ENCODE measurements at places on chromosomes 2 and 18. TPM values are rescaled to one million over a fixed set of nuclear protein-coding genes. Genes with fewer than 3 reads are reported as not detected.

DNA sequence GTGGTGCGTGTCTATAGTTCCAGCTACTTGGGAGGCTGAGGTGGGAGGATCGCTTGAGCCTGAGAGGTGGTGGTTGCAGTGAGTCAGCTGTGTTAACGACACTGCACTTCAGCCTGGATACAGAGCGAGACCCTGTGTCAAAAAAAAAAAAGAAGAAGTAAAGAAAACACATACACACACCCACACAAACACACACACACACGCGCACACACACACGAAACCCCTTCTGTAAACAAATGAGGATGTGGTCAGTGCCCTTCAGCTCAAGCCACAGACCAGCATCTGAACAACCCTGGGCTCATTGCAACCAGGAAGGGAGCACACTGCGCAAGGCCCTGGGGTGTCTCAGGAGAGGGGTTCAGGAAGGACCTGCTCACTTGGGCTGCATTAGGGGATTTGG, 47.9 kb upstream of the KCNF1 start:
- no peak for DNase-seq
- no peaks in the 10 kb centered on the region for H3K27me3 ChIP-seq
- H3K4me3 ChIP-seq, result no peak overlapping the region
- H3K27ac ChIP-seq, result no peak overlapping the region
- H3K4me1 ChIP-seq, result no peaks in the 10 kb centered on the region
- no peaks in the 10 kb centered on the region for H3K36me3 ChIP-seq

GRCh38 chr18:2538236-2538635, 33.1 kb downstream of the METTL4 start:
- no peaks in the 10 kb centered on the region for H3K36me3 ChIP-seq
- no peak overlapping the region for H3K4me3 ChIP-seq
- H3K27ac ChIP-seq, result no peak overlapping the region
- DNase-seq, result peak; percentile 35
- H3K27me3 ChIP-seq, result no peaks in the 10 kb centered on the region
- H3K4me1 ChIP-seq, result no peaks in the 10 kb centered on the region

The SERPINB7 gene
- 0.25 TPM for total RNA-seq

The SOX11 gene
- total RNA-seq, result 0.08 TPM

The PRKAG3 gene
- 0.39 TPM for total RNA-seq

GRCh38 chr2:217864963-217865772, 137.6 kb downstream of the TNS1 start:
- no peaks in the 10 kb centered on the region for H3K27me3 ChIP-seq
- H3K4me3 ChIP-seq, result no peak overlapping the region
- no peaks in the 10 kb centered on the region for H3K36me3 ChIP-seq
- H3K27ac ChIP-seq, result no peak overlapping the region
- H3K4me1 ChIP-seq, result peaks cover 6% of the 10 kb centered on the region
- DNase-seq, result no peak

DNA sequence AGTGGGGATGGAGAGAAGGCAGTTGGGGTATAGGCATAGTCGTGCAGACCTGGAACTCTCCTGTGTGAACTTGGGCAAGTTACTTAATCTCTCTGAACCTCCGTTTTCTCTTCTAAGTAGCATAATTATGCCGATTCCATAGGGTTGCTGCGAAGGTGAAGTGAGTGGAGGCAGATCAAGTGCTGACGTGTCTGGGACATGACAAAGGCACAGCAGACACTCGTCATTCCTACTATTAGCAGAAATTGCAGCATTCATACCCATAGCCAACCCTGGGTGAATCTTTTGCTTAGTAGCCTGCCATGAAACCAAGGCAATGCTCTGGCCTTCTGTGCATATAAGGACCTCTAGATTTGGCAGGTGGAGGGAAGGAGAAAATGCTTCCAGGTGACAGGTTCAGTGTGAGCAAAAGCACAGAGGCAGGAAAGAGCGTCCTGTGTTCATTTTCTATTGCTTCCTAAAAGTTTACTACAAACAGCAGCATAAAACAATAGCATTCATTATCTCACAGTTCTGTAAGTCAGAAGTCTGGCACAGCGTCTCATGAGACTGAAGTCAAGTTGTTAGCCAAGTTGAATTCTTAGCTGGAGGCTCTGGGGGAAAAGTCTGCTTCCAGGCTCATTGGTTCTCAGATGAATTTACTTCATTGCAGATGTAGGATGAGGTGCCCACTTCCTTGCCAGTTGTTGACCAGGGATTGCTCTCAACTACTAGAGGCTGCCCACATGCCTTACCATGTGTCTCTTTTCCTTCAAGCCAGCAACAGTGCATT, 77.8 kb downstream of the CTIF start:
- H3K4me1 ChIP-seq, result peaks cover 60% of the 10 kb centered on the region
- peak; percentile 55 for DNase-seq
- no peak overlapping the region for H3K27ac ChIP-seq

DNA sequence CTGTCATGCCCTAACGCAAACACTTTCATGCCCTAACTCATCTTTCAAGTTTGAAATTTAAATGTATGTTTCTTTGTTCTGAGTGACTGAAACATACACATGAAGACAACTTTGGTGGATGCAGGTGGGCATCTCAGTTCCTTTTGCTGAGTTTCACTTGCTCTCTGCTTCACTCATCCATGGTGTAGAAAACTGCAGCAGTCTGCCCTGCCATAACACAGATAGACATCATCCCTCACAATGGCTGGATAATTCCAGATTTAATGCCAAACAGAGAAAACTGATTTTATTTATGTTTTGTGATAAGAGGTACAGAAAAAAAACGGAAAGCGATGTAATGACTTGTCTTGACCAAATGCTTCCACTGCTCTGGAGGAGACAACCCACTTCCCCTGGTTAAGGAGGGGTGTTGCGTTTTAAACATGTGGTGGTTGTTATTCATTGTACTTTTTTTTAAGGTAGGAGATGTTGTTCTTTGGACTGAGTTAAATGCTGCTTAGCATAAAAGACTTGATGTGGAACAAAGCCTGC, 70.4 kb downstream of the RHBDD1 start:
- H3K4me3 ChIP-seq, result no peak overlapping the region
- H3K27ac ChIP-seq, result no peak overlapping the region
- no peaks in the 10 kb centered on the region for H3K4me1 ChIP-seq
- no peaks in the 10 kb centered on the region for H3K36me3 ChIP-seq
- DNase-seq, result no peak

DNA sequence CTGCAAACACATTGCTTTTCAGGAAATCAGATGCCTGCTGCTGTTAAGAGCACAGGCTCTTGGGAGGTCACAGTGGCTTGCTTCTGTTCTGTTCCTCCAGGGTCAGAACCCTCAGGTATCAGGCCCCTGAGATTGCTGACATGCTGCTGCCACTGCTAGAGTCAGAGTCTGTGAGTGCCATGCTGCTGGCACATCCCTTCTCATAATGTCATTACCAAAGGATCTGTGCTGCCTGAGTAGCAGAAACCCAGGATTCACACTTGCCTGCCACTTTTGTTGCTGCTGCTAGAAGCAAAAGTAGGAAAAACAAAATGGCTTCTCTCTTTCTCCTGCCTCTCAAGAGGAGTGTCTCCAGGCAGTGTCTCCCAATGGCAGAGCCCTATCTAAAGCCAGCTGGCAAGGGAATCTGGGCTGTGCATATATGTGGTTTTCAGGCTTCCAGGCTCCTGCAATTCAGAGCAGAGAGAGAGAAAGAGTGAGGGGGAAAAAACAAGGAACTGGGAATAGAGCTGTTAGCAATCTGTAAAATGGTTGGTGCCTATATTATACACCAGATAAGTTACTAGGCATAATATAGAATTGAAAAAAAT, 180.3 kb downstream of the MYCN start:
- H3K36me3 ChIP-seq, result no peaks in the 10 kb centered on the region
- no peaks in the 10 kb centered on the region for H3K27me3 ChIP-seq
- no peaks in the 10 kb centered on the region for H3K4me1 ChIP-seq
- H3K27ac ChIP-seq, result no peak overlapping the region

The CNGA3 gene
- 1.1 TPM for total RNA-seq

DNA sequence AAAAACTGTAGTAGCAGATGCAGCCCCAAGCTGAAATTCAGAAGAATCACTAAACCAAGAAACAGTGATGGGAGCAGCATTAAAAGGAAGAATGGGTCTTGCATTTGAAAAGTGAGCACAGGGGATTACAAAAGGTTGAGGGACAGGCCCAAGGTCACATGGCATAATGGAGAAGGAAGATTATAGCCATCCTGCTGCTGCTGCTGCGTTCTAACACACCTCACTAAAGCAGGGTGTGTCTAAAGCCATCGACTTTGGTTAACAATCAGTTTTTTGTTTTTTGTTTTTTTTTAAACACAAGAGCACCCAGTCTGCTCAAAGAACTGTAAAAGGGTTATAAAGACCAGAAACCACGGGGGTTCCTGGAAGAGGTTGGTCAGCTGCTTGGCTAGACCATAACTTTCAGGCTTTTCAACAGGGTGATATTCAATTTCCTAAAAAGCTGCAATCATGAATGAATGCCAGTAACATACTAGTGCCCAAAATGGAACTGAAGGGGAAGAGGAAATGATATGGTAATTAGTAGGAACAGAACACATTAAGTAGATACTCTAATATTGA, 102.6 kb downstream of the MYO5B start:
- no peak overlapping the region for H3K27ac ChIP-seq
- H3K4me1 ChIP-seq, result no peaks in the 10 kb centered on the region

GRCh38 chr18:48230467-48231113, 178.6 kb downstream of the ZBTB7C start:
- peak; percentile 60 for DNase-seq
- H3K4me3 ChIP-seq, result no peak overlapping the region

DNA sequence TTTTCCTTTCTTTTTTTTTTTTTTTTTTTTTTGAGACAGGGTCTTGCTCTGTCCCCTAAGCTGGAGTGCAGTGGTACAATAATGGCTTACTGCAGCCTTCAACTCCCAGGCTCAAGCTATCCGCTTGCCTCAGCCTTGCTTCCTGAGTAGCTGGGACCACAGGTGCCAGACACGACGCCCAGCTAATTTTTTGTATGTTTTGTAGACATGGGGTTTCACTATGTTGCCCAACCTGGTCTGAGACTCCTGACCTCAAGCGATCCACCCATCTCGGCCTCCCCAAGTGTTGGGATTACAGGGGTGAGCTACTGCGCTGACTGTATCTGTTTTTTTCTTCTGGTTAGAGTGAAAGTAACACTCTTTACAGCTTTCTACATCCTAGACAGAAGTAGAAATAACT, 240.3 kb upstream of the FBXO11 start:
- no peaks in the 10 kb centered on the region for H3K27me3 ChIP-seq
- H3K4me1 ChIP-seq, result no peaks in the 10 kb centered on the region
- H3K4me3 ChIP-seq, result no peak overlapping the region
- H3K36me3 ChIP-seq, result no peaks in the 10 kb centered on the region
- DNase-seq, result no peak

- H3K27ac ChIP-seq, result no peak overlapping the region
- DNase-seq, result peak; percentile 51
- no peaks in the 10 kb centered on the region for H3K36me3 ChIP-seq
- H3K4me3 ChIP-seq, result no peak overlapping the region
Measured at GRCh38 chr2:68925295-68925896, 27.3 kb downstream of the GKN2 start.

GRCh38 chr2:44559108-44559507, 197.4 kb downstream of the CAMKMT start:
- no peak overlapping the region for H3K4me3 ChIP-seq
- H3K36me3 ChIP-seq, result no peaks in the 10 kb centered on the region
- no peak for DNase-seq
- H3K4me1 ChIP-seq, result no peaks in the 10 kb centered on the region
- H3K27ac ChIP-seq, result no peak overlapping the region

- no peaks in the 10 kb centered on the region for H3K36me3 ChIP-seq
- DNase-seq, result no peak
- H3K4me1 ChIP-seq, result no peaks in the 10 kb centered on the region
- no peaks in the 10 kb centered on the region for H3K27me3 ChIP-seq
- no peak overlapping the region for H3K27ac ChIP-seq
- H3K4me3 ChIP-seq, result no peak overlapping the region
Measured at GRCh38 chr2:219916281-219916680, 288.9 kb downstream of the SLC4A3 start.

The MROH2A gene
- 10.7 TPM for total RNA-seq

DNA sequence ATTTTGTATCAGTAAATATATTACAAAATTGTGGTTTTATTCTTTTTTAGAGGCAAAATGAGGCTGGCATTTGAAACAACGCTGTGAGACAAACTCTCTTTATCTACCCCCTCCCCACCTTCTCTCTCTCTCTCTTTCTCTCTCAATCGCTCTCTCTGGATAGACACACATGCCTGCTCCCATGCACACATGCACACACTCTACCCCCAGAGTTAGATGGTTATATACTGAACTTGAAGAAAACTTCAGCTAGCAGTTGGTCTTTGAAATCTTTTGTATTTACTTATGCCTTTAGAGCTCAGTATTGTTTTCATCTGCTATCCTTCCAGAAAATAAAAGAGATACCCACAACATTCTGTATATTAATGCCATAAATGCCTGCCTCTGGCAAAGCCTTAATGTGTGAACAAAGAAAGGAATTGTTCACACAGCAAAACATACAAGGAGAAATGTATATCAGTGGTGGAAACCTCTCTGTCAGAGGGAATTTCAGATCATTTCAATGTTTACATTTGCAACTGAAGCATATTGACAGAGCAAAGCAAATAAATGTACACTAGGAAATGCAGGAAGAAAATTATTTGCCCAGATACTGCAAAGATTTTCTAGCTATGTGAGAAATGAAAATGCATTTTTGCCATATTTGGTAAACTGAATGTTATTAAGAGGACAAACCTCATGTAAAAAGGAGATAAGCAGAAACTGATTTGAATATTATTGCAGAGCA, 217.0 kb upstream of the UBE2E3 start:
- no peak overlapping the region for H3K27ac ChIP-seq
- no peaks in the 10 kb centered on the region for H3K27me3 ChIP-seq
- no peaks in the 10 kb centered on the region for H3K4me1 ChIP-seq

The GCG gene
- not detected for total RNA-seq

- H3K4me1 ChIP-seq, result no peaks in the 10 kb centered on the region
- H3K36me3 ChIP-seq, result no peaks in the 10 kb centered on the region
- no peak overlapping the region for H3K27ac ChIP-seq
- no peak for DNase-seq
- H3K4me3 ChIP-seq, result no peak overlapping the region
Measured at GRCh38 chr18:71431171-71431570, 1113.0 kb downstream of the CBLN2 start.

DNA sequence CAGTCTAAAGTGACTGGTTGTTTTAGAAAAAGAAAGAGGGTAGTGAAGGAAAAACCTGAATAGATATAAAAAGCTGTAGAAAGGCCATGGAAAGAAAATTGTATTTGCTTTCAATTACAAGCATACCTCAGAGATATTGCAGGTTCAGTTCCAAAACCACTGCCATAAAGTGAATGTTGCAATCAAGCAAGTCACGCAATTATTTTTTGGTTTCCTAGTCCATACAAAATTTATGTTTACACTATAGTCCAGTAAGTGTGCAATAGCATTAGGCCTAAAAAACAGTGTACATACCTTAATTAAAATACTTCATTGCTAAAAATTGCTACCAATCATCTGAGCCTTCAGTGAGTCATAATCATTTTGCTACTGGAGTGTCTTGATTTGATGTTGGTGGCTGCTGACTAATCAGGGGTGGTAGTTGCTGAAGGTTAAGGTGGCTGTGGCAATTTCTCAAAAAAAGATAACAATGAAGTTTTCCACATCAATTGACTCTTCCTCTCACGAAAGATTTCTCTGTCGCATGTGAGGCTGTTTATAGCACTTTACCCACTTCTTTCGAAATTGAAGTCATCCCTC, 2003.8 kb upstream of the PIK3C3 start:
- H3K36me3 ChIP-seq, result no peaks in the 10 kb centered on the region
- H3K27ac ChIP-seq, result no peak overlapping the region
- DNase-seq, result no peak
- H3K27me3 ChIP-seq, result no peaks in the 10 kb centered on the region
- H3K4me3 ChIP-seq, result no peak overlapping the region
